Stomach (tissue), 19 donors: ENCODE measurements at places on chromosomes 6 and 20. TPM values are rescaled to one million over a fixed set of nuclear protein-coding genes. Genes with fewer than 3 reads are reported as not detected.

The CYP39A1 gene
- total RNA-seq = 7.8 TPM

The ENPP5 gene
- total RNA-seq = 2.6 TPM

The TBX18 gene
- 4.6 TPM for total RNA-seq

The HSPA12B gene
- 9.9 TPM for total RNA-seq

DNA sequence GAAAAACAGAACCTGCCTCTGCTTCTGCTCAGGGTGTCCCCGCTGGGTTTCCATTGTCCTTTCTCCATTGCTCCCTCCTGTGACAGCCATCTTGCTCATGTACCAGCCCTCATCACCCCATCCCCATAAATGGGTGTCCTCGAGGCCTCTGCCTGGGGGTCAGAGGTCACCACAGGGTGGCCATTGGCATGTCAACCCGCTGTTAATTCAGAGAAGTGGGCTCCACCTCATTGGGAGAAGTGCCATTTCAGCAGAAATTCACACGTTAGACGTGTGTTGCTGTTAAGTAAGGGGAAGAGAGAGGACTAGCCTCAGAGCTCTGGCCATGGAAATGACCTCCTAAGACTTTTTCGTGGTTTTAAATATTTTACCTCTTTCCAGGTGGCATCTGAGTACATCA is 71.9 kb downstream of the PTPN1 start:
- DNase-seq = no peak

GRCh38 chr6:115058414-115059211 is 715.8 kb upstream of the HS3ST5 start:
- peak; percentile 7 for DNase-seq

DNA sequence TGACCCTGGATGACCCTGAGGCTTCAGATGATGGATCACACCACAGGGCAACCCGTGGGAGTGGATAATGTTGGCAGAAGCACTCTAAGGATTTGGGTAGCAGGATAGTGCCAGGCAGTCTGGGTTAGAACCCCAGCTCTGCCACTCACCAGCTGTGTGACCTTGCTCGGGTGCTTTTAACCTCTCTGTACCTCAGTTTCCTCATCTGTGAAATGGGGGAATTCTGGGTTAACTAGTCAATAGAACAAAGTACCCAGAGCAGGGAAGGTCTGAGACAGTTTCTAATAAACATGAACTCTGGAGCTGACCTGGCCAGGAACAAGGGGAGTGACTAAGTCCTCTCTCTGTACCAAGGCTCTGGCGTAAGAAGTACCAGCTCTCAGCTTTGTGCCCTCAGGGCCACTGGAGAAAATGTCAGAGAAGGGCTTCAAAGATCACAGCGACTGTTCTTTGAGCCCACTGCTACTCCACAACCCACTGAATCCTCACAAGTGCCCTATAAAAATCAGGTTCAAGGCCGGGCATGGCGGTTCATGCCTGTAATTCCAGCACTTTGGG is 14.7 kb upstream of the NOL4L start:
- DNase-seq = no peak

DNA sequence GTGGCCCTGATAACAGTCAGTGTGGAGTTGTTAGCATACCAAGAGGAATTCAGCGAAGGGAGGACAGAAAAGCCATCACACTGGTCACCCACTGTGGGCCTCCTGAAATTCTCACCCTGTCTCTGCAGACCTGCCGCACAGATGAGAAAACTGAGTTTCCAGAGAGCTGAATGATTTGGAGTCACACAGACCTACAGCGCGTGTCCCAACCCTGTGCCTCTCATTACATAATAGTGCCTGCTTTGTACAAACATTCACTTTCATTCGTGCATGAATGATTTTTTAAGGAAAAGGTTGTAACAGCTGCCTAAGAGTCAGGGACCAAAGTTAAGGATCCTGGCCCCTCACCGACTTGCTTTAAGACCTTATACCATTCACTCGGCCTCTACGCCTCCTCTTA is 62.7 kb downstream of the THBS2 start:
- no peak for DNase-seq

DNA sequence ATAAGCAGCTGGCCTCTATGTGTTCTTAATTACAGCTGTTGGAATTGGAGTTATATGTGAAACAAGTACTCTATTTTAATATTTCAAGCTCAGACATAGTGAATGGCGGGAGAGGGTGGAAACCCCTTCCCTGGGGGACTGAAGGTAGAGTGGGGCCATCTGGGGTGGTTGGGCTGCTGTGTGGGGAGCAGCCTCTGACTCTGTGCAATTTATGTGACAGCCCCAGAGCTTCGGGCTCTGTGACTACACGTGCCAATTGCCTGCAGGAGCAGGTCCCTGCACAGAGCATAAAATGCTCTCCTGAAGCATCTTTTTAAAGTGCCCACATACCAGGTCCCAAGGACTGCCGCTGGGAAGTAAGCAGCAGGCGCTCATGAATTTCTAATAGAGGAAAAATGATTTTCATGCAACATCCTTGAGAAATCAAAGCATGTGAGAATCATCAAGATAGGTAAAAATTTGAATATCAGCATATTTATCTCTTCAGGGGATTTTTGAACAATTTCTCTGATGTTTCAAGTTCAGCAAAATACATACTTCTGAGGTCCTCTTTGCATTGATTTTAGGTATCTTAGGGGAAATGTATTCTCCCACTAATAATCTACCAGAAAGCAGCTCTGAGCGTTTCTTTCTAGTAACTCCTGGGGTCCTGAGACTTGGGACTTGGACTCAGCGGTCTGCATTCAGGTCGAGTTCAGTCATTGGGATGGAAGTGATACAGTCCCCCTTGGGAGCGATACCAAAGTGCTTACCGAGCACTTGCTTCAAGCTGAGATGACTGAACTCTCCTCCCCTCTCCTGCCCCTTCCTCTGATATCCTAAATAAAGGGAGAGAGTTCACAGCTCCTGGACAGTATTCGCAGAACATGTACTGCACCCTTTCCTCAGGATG is 40.0 kb downstream of the ALDH8A1 start:
- no peak for DNase-seq

DNA sequence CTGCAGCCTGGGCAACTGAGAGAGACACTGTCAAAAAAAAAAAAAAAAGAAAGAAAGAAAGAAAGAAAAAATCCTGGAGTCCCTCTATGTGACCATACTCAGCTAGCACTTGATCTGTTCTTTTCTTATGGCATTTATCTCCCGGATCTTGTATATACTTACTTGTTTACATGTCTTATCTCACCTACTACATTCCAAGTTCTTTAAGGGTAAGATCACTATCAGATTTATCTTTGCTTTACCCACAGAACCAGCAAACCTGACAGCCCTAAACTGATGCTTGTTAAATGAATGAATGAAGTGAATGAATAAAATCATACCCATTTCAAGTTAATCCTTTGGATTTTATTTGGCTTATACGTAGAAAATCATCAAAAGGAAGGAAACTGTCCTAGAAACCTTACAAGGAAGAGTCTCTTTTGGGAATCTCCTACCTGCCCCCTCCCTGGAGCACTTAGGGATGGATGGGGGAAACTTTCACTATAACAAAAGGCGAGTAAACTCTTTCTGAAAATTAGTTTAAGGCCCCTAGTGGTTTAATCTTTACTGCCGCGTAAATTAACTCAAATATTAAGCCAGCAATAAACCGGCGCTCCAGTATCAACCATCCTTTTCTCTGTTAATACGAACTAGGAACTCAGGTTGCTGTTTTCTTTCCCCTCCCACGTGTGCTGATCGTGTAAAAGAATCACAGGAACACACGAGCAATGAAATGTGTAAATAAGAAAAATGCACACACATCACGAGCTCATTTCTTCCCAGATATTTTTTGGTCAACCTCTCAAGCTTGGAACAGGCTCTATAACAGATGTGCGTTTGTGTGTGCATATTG is 1.3 kb upstream of the UTRN start:
- peak; percentile 50 for DNase-seq

- peak; percentile 79 for DNase-seq
Measured at GRCh38 chr6:63352544-63353285, 32.9 kb upstream of the LGSN start.

DNA sequence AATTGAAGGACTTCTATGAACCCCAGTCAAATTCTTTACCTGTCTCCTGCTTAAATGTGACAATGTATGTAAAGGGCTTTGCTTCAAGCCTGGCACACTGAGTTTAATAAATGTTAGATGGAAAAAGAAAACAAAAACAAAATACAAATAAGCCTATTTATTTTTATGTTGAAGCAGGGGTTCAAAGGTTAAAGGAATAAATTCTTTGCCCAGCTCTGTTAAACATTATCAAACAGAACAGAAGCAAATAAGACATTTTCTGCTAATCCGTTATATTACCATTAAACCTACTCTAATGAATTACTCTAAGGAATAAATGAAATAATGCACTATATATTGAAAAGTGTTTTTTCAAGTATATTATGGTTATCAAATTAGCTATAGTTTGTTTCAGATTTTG is 182.5 kb upstream of the CEP162 start:
- DNase-seq = no peak

DNA sequence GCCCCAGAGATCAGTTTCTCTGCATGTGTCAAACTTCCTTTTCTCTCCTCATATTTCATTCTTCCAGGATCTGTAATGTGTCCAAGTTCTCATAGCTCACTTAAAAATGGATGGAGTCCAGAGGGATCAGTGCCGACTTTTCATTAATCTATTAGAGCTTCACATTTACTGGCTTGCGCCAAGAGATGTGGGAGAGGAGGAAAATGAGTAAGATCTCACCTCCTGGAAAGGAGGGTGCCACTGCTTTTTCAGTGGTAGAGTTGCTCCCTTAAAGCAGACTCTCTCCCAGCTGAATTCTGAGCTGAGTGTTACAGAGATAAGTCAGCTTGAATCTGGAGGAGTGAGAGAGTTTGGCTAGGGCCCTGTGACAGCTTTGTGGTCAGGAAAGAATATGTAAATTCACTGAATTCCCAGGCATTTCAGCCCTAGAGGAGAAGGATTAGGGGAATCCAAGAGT is 175.9 kb downstream of the SOX4 start:
- DNase-seq = peak; percentile 78

DNA sequence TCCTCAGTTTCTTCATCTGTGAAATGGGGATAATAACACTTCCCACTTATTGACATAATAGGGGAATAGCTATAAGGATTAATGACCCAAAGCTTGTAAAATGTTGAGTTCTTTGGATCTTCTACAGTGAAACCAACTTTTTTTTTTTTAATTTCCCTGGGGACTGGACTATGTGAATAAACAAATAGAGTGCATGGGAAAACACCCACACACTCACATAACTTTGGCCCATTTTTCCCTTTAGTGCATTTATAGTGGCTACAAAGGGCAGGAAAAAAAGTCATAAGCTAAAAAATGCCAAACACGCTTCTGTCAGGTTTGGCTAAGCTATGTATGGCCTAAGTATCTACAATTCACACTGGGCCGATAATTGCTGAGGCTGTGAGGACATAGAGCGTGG is 406.2 kb upstream of the JAG1 start:
- DNase-seq = no peak

- no peak for DNase-seq
Measured at GRCh38 chr6:53048431-53049195, 16.6 kb upstream of the FBXO9 start.

DNA sequence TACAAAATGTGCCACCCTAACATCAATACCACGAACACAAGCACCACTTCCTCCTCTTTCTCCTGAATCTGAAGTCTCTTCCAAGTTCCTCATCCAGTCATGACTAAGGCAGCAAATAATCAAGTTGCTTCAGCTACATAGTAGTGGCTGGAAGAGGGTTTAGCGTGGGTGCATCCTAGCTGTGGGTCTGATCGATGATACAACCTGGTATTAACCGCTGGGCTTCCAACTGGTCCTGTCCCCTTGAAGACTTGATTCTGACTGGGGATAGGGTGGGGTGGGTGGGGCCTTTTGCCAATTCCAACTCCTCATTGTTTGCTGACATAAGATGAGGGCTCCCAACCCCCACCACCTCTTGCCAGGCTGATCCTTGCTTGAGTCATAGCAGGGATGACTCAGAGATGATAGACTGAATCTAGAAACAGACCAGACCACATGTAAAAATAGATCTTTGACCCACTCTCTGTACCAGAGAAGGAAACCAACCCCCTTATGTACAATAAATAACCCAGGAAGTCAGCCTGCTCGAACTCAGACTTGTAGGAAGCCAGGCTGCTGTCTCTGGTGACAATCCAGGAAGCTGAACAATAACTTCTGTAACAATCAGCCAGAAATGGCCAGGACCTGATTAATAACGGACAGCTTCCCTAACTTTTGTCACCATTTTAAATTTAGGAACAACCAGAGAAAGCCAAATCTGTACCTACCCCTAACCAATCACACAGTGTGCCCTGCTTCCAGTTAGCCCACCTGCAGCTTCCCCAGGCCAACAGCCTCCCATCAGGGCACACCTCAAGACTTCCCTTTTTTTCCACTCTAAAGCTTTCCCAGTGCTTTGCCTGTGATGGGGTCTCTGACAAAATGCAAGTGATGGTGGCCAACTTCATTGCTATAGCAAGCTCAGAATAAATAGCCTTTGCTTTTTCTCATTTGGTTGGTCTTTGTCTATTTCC is 68.9 kb upstream of the FAM184A start:
- DNase-seq = peak; percentile 52

DNA sequence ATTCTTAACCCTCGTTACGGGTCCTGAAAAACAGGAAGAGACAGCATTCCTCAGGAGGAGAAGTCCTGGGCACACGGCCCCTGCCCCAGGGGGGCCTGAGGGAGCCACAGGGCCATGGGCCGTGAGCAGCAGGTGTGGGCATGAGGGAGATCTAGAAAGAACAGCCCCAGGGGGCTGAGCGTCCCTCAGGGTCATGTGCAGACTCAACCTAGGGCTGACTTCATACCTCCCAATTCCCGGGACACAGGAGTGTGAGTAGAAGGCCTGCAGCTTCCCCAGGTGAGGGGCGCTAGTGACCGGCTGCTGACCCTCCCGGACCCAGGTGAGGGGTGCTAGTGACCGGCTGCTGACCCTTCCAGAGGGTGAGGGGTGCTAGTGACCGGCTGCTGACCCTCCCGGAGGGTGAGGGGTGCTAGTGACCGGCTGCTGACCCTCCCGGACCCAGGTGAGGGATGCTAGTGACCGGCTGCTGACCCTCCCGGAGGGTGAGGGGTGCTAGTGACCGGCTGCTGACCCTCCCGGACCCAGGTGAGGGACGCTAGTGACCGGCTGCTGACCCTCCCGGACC is 35.1 kb downstream of the FRMD1 start:
- no peak for DNase-seq

- DNase-seq = no peak
Measured at GRCh38 chr6:157615951-157616350, 207.1 kb upstream of the SNX9 start.

DNA sequence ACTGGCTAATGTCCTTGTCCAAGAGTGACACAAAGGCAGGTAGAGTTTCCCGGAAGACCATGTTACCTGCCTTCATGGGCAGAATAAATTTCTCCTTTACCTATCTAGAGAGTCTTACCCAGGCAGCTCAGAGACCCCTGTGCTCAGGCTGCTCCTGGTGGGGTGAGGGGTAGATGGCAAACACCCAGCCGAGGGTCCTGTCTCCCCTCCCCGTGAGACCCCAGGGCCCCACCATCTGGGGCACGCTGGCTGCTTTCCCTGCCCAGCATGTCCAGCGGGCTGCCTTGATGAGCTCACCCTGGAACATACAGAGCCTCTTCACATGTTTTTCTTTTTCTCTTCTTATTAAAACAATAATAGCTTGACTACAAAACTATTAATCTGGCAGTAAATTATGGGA is 116.5 kb downstream of the EDN3 start:
- no peak for DNase-seq

GRCh38 chr20:36217226-36217625 is 19.1 kb upstream of the AAR2 start:
- no peak for DNase-seq
